ENCODE measurements at places on chromosomes 12 and 14.

GRCh38 chr12:19909418-19909817, 458.9 kb upstream of the PDE3A start:
- DNase-seq, result peak; percentile 16

DNA sequence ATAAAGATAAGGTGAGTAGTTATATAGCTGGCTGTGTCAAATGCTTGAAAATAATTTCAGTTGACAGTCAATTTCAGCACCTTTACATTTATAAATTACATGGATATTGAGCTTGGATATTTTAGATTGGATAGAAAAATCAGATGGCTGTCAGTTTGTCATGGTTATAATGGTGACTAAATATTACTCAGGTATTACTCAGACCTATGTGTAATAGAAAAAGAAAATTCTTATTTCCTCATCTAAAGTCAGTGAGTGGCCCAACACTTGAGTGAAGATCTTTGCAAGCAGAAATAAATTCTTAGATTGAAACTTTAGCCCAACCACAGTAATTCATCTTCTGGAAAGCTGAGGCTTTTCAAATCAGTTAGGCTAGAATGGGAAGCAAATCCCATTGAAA, 354.4 kb downstream of the NAV3 start:
- DNase-seq, result no peak

DNA sequence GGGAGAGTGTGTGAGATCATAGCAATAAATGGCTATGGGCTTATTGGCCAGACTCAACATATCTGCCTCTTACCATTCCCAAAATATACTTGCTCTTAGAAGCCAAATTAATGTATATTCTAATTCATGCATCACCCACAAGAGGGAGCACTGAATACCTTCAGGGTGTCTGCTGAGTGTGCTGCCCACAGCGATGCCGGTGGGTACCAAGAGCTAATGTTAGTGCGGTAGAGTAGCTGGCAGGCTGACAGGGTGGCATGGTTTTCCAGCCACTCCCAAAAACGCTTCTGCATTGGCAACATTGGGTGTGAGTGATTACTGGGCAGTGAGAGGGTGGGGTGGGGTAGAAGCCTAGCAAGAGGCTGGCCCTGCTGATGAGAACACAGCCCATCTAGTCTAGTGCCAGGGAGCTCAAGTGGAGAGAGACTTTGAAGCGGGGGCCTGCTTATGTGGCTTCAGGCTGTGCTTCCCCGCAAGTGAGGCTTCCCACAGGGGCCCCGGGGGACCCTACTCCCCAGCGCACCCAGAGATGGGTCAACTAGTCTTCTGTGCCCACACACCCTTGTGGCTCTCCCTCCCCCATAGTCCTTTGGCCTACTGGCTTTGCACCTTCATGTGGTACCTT, 9.2 kb upstream of the PLEKHD1 start:
- peak; percentile 46 for DNase-seq

DNA sequence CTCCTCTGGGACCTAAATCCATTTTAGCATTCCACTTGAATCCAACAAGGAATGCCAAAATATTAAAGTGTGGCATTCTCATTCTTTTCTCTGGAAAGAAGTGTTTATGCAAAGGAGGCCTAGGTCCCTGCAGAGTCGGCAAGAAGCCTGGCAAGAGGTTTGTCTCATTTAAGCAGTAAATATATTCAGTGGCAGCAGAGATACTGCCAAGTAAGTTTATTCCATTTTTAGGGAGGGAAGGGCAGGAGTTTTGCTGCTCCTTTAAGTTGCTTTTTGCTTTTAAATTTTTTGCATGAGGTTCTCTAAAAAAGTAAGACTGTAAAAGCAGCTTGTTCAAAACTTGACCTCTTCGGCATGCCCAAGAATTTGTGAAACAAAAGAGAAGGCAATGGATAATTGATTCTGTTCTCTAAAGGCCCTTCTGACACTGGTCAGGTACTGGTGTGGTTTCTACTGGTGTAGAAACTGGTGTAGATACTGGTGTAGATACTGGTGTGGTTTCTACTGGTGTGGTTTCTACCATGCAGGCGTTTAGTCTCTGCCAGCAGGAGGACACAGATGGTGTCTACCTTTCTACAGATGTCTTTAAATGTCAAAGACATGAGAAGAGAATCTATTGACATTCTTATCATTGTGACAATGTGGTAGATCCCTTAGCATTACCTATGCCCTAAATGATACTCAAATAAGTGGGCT, 107.3 kb downstream of the SAMD4A start:
- no peak for DNase-seq

- peak; percentile 21 for DNase-seq
Observed at GRCh38 chr12:25811656-25812126, 146.8 kb upstream of the RASSF8 start.

GRCh38 chr14:77607741-77608302, 8.6 kb downstream of the SPTLC2 start:
- DNase-seq, result peak; percentile 13

DNA sequence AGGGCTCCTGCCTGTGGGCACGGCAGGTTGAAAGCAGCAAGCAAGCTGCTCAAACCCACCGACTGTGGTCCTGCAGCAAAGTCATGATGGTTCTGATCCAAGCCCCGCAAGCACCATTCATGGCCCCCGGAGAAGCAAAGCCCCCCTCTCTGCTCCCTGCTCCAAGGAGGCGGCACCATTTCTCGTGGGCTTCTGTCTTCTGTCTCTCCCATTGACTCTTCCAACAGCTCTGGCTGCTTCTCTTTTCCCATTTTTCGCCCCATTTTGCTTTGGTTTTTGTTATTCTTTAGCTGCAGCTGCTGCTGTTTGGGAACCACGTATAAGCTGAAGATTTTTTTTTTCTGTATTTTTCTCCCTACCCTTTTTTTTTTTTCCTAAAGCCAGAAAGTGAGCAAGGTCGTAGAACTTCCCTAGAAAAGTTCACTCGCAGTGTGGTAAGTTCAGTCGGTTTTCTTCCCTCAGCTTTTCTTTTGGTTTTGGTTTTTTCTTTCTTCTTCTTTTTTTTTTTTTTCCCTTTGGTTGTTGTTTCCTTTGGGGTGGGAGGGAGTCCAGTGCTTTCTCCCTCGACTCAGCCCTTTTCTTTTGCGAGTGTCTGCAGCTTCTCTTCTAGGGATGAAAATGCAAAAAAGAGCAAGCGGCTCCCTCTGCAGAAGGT, 354.1 kb downstream of the DPF3 start:
- DNase-seq, result no peak

DNA sequence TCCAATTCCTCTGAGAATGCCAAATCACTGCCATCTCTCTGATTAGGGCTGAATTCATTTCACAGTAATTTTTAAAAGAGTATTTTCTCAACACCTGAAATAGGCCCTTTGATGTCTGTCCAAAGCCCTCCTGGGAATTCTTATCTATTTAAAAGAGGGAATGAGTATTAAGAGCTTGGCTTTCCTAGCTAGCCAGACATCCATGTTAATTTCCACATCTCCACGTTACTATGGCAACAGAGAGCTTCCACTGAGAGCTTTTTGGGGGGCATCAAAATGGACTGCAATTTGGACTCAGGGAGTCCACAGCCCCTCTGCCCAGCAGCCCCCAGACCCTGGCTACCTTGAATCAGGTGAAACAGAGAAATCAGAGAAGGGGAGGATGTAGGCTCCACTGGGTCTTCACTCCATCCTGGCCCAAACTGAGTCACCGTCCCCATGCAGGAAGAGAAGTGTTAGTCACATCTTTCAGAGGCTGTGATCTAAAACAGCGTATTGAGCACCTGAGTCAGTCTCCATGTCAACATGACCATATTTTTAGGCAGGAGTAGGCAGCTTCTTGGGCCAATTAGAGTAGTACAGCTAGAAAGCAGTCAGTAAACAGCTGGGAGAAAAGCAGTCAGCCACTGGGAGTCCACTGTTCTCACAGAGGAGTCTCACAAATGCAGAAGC, 7.0 kb upstream of the FICD start:
- DNase-seq, result no peak

GRCh38 chr12:124059752-124060151, 86.7 kb downstream of the ZNF664 start:
- DNase-seq, result no peak

GRCh38 chr12:38744041-38744440, 161.3 kb downstream of the CPNE8 start:
- DNase-seq, result no peak

DNA sequence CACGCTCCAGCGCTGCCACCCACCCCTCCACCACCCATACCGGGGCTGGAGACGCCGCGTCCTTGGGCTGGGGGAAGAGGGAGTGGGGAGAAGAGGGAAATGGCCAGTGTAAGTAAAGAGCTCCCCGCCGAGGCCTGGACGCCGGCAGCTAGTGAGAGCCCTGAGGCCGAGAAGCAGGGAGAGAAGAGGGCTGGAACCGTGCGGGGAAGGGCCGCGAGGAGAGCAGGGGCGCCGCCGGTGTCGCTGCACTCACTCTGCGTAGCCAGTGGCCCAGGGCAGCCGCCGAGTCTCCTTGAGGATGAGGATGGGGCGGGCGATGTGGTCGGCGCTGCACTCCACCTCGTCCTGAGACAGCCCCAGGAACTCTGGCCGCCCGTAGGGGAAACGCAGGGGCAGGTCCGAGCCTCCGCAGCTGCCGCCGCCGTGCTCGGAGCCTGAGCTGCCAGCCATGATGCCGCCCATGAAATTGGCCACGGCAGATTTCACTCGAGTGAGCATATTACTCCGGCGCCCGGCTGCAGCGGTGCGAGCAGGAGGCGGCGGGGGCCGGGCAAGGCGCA, 631 bp downstream of the PPM1H start:
- DNase-seq, result peak; percentile 50

DNA sequence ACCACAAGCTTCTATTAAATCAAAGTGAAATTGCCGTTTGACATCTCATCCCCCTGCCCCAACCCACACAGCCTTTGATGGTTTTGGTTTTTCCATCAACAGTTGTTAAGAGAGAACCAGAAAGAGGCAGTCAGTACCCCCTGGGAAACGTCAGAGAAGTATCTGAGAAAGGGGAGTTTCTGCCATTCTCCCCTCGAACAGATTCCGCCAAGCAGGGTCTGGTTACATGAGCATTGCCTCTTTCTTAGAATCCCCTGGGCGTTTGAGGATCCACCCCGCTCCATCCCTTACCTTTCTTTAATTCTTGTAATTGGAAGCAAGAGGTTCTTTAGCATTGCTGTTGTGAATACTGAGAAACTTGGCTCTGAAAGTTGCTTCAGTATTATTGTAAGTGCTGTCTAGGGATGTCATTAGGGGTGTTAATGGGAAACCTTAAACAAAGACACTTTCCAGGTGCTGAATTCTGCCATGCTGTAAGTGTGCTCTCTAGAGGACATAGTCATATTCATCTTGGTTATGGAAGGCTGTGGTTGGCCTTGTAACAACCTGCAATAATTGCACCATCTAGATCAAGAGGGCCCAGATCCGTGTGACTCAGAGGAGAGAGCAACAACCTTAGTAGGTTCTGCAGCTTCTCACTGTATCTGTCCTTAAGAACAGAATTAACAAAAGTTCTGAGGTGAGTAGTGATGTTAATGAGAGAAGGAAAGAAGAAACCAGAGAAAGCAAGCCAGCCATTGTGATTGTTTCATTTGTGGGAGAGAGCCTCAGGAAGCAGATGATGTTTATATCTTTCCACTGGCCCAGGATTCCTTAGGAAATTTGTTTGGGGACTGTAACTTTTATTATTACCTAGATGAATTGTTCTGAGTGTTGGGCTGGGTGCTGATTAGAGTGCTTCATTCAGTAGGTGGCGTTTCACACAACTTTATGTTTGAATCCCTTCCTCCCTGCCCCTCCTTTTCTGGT, 9.0 kb downstream of the TMBIM6 start:
- peak; percentile 57 for DNase-seq

- DNase-seq, result peak; percentile 83
Observed at GRCh38 chr12:27179400-27180214, 64.5 kb upstream of the STK38L start.

- DNase-seq, result no peak
Observed at GRCh38 chr12:4734625-4735340, 14.6 kb downstream of the GALNT8 start.

DNA sequence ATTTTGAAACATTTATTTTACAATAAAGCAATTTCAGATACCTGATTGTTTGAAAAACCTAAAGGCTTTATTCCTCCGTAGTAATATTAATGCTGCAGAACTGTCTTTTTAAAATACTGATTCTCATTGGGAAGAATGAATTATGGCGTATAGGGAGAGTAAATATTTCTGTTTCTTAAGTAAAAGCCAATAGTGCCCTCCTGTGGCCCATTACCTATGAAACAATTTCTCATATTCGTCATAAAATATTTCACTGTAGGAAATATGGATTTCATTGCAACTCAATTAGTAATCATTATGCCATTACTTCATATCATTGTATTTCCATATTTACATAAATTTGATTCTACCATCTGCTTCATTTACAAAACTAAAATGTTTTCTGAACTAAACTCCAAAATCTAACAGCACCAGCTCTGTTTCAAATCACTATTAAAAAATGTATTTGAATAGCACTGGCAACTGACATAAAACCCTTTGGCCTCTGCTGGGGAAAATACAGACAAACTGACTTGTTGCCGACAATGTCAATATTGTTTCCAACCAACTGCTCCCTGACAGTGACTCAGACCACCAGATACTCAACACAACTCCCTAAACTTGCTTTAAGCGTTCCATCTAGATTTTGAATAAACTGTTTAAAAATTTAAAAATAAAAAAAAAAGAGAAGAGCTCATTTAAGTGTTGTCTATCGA, 290.3 kb downstream of the NAV3 start:
- peak; percentile 43 for DNase-seq

GRCh38 chr12:29088611-29089219, 60.4 kb upstream of the FAR2 start:
- DNase-seq, result peak; percentile 37

- no peak for DNase-seq
Observed at GRCh38 chr12:11927286-11927935, 143.3 kb upstream of the BCL2L14 start.

GRCh38 chr12:56115329-56115728, 1.1 kb upstream of the RPL41 start:
- no peak for DNase-seq

GRCh38 chr12:65330331-65330730, 51.8 kb downstream of the MSRB3 start:
- no peak for DNase-seq

DNA sequence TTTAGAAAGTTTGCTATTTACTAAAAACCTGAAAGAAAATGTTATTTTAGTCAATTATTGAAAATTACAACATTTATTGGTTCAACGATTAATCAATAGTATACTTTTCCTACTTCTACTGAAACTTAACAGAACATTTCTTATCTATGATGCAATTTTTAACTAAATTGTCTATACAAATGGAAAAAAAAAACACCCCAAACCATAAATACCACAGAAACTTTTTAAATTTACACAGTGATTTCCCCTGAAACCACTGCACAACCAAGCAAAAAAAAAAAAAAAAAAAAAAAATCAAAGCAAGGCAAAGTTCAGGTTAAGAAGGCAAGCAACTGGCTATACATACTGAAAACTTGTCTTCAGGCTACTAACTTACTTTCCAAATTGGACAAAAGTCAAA, 71.9 kb upstream of the POC1B start:
- no peak for DNase-seq

DNA sequence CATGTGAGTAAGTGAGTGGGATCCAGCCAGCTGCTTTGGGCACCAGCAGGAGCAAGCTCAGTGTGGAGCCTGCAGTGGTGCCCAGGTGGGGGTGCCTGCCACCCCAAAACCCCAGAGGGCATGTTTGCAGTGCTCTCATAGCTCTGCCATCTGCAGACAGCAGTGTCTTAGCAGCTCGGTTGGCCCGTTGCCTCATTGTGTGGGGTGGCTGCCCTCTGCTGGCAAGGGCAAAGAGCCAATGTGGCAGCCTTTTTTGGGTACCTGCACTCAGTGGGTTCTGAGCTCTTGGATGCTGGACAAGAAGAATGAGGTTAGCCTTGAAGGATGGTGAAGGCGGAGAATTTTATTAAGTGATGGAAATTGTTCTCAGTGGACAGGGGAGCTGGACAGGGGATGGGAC, 52.3 kb downstream of the NEUROD4 start:
- peak; percentile 74 for DNase-seq

GRCh38 chr14:74593241-74593953, 18.6 kb downstream of the LTBP2 start:
- DNase-seq, result no peak

- DNase-seq, result no peak
Observed at GRCh38 chr12:124335426-124336183, 40.7 kb downstream of the RFLNA start.

All from suppressor macrophage treated with lipopolysaccharide for 4 hours (primary cell).